ENCODE measurements at places on chromosomes 4 and X. TPM values are rescaled to one million over a fixed set of nuclear protein-coding genes. Genes with fewer than 3 reads are reported as not detected.

DNA sequence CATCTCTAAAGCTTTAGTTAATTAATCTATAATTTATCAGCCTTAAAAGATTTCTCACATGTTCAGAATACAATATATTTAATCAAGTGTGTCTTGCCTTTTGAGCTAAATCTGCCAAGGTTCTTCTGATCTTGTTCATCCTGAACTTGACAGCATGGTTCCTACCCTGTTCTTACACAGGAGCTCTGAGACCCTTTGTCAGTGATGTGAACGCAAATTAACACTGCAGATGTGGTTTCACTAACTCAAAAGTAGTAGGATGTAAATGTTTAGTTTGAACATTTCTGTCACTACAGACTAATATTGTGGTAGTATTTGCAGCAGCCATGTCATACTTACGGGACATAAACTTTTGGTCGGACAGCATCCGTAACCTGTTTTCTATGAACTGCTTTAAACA is 59.4 kb downstream of the SMARCAD1 start:
- no peaks in the 10 kb centered on the region for H3K4me1 ChIP-seq
- no peaks in the 10 kb centered on the region for H3K36me3 ChIP-seq
- no peak for DNase-seq
- no peak overlapping the region for H3K4me3 ChIP-seq
- H3K27me3 ChIP-seq: no peaks in the 10 kb centered on the region

STK26 gene
- 92.5 TPM for total RNA-seq

- H3K36me3 ChIP-seq: no peaks in the 10 kb centered on the region
- no peak for DNase-seq
- no peak overlapping the region for H3K4me3 ChIP-seq
- H3K4me1 ChIP-seq: no peaks in the 10 kb centered on the region
Observed at GRCh38 chr4:162015090-162015489, 148.7 kb downstream of the FSTL5 start.

- H3K4me1 ChIP-seq: peaks cover 5% of the 10 kb centered on the region
- DNase-seq: no peak
- H3K4me3 ChIP-seq: no peak within 1 kb of the TSS
- H3K27ac ChIP-seq: no peak within 1 kb of the TSS
- no peaks in the 10 kb centered on the region for H3K27me3 ChIP-seq
Observed at GRCh38 chrX:71618303-71618721, at the start of gene CXCR3. CXCR3 (minus strand) TSS chrX:71618511; CDS start chrX:71618449, 62 bp downstream.

TMEM175 gene
- total RNA-seq: 3.0 TPM

PARM1 gene
- total RNA-seq: 5.2 TPM

DNA sequence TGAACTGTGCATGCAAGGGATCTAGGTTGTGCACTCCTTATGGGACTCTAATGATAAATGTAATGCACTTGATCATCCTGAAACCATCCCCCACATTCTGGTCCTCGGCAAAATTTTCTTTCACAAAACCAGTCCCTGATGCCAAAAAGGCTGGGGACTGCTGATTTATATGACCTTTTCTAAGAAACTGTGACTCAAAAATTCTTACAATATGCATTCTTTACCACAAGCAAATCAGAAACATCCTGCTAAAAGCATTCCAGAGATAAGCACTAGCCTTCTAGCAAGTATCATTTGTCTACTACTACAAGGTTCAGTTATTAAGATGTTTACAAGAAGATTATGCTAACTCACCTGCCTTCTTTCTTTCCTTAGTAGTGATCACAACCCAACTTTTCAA is 166.5 kb upstream of the PCDH7 start:
- no peak for DNase-seq
- no peaks in the 10 kb centered on the region for H3K4me1 ChIP-seq
- H3K36me3 ChIP-seq: no peaks in the 10 kb centered on the region
- no peak overlapping the region for H3K4me3 ChIP-seq
- H3K27ac ChIP-seq: no peak overlapping the region
- no peaks in the 10 kb centered on the region for H3K27me3 ChIP-seq

DNA sequence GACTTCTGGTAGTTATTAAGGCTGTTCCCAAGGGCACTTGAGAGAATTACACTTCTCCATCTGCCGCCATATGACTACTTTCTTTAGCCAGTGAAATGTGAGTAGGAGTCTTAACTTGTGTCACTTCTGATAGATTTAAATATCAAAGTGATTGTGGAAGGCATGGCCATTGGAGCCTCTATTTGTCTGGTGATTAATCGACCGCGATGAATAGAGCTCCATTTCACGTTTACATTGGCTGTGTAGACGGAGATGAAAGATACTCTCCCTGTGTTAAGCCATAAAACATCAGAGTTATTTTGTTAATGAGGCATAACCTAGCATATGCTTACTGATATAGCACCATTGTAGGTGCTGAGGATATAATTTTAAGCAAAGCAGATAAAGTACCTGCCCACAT is 852.4 kb downstream of the CCSER1 start:
- no peaks in the 10 kb centered on the region for H3K36me3 ChIP-seq
- no peak for DNase-seq
- no peaks in the 10 kb centered on the region for H3K4me1 ChIP-seq
- H3K4me3 ChIP-seq: no peak overlapping the region
- H3K27me3 ChIP-seq: no peaks in the 10 kb centered on the region
